Stimulated activated CD4-positive, alpha-beta T cell treated with anti-CD3 and anti-CD28 coated beads, Interleukin-15, amount 100 ng/mL, for 24 hours (primary cell): ENCODE measurements at places on chromosomes 2 and 18.

GRCh38 chr2:218256612-218257350 lies 4.0 kb upstream of the GPBAR1 start:
- no peak for DNase-seq

- DNase-seq: no peak
Observed at GRCh38 chr2:159129824-159130223, 156.7 kb downstream of the WDSUB1 start.

GRCh38 chr2:127175751-127176354 lies 44.2 kb downstream of the CYP27C1 start:
- DNase-seq: no peak

DNA sequence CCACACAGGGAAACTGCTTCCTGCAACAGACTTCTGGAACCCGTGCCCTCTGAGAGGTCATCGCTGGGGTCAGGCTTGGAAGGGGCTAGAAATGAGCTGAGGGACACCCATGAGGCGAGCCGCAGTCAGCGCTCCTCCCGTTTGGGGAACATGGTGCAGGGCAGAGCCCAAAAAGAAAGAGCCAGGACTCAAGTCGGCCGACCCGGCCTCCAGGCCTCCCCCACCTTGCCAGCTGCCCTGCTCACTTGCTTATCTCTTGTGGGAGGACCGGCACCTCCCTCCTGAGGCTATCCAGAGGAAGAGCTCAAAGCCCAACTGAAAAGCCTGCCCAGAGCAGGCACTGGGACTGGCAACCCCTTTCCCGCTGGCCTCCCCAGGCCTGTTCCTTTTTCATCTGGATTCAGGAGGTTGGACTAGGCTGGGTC lies 43.6 kb downstream of the SCTR start:
- DNase-seq: no peak

DNA sequence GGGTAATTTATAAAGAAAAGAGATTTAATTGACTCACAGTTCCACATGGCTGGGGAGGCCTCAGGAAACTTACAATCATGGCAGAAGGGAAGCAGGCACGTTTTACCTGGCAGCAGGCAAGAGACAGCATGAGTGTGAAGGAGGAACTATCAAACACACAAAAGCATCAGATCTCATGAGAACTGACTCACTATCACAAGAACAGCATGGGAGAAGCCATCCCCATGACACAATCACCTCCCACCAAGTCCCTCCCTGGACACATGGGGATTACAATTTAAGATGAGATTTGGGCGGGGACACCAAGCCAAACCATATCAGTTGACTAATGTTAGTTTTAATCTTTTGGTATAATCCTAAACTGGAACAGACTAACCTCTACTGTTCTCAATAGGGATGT lies 49.1 kb upstream of the CPO start:
- no peak for DNase-seq

DNA sequence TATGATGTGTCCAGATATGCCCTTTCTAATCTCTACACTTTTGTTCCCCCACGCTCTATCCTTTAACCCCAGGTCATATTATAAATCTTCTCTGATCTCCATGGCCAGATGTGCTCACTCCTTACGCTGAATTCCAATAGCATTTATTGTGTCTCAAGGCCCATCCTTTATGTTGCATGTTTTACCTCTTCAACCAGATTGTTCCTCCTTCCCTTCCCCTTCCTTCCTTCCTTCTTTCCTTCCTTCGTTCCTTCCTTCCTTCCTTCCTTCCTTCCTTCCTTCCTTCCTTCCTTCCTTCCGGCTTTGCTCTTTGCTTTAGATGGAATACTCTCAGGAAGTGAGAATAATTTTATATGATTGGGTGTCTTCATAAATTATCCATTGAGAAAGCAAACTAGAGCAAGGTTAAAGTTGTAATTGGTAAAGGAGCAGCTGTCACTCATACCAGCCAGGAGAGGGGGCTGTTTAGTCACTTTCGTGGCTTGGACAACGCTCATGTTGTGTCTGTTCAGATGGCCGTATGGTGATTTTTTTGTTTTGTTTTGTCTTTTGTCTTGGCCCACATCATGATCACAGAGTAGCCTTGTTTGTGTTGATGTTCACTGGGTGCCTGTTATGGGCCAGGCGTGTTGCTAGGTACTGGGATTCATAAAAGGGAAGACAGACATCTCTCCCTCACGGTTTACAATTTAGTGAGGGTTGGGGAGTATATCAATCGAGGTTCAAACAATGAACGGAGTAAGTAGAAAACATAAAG lies 68.0 kb downstream of the DAW1 start:
- DNase-seq: no peak

GRCh38 chr2:142872882-142873724 lies 4.4 kb upstream of the KYNU start:
- no peak for DNase-seq

DNA sequence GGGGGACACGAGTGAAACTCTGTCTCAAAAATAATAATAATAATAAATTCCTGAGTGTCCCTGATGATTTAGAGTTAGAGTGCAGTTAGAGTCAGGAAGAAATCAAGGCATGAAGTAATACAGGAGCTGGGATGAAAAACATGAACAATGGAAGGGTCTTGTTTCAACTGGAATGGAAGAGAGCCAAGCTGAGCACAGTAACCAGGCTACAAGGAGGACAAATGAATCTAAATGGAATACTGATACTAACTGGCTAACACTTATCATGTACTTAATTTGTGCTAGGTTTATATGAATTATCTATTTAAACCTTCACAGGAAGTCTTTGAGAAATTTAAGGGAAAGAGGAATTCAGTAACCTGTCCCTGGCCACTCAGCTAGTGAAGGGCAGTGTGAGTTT lies 38.8 kb upstream of the PSME4 start:
- DNase-seq: no peak

- no peak for DNase-seq
Observed at GRCh38 chr18:48735080-48735676, 196.3 kb downstream of the CTIF start.

DNA sequence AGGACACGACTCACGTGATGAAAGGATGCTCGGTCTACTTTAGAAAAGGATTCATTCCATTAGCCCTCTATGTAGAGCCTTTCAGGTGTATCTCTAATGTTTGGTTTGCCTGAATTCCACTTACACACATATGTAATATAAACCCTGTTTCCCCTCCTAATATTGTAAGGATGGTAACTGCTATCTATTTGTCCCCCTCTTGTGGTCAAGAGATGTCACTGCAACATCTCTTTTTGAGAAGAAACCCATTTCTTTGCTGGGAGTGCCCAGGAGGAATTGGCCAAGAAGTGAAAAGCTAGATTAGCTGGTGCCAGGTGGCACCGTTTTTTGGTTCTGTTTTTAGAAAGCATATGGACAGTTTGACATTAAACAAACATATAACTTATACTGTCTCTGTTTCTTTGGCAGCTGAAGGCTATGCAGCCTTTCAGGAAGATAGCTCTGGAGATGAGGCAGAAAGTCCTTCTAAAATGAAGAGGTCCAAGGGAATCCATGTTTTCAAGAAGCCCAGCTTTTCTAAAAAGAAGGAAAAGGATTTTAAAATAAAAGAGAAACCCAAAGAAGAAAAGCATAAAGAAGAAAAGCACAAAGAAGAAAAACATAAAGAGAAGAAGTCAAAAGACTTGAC lies 41.2 kb downstream of the RALBP1 start:
- DNase-seq: no peak

GRCh38 chr2:64944484-64944883 lies 44.7 kb upstream of the SLC1A4 start:
- DNase-seq: no peak

- DNase-seq: no peak
Observed at GRCh38 chr18:24200494-24201290, 61.8 kb downstream of the CABYR start.

DNA sequence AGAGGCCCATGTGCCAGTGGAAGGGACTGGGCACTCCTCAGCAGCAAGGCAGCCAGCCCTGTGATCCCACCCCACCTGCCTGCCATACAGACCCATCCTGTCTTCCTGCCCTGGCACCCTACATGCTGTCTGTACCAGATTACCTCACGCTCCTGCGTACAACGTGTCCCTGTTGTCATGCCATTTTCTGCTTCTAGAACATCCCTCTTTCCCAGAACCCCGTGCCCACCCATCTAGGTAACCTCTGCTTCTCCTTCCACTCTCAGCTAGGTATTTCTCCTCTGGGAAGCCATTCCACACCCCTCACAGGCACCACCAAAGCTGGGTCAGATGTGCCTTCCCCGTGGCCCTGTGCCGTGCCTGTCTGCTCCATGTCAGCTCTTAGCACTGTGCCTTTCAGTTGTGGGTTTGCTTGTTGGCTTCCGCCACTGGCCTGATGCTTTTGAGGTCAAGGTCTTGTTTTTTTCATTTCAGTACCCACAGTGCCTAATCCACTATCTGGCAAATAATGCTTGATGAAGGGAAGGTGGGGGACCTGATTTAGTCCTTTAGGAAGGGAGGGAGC lies 71.7 kb upstream of the ALPP start:
- no peak for DNase-seq

- DNase-seq: no peak
Observed at GRCh38 chr2:62339413-62339812, 143.5 kb downstream of the B3GNT2 start.
